ENCODE measurements at places on chromosomes 4 and X.

GRCh38 chr4:106766519-106766918 is 269.6 kb downstream of the DKK2 start:
- DNase-seq: no peak

GRCh38 chrX:14594521-14594920 is 65.2 kb downstream of the GLRA2 start:
- no peak for DNase-seq

- no peak for DNase-seq
These were observed 150.0 kb downstream of the SPRY1 start for GRCh38 chr4:123546573-123547060.

DNA sequence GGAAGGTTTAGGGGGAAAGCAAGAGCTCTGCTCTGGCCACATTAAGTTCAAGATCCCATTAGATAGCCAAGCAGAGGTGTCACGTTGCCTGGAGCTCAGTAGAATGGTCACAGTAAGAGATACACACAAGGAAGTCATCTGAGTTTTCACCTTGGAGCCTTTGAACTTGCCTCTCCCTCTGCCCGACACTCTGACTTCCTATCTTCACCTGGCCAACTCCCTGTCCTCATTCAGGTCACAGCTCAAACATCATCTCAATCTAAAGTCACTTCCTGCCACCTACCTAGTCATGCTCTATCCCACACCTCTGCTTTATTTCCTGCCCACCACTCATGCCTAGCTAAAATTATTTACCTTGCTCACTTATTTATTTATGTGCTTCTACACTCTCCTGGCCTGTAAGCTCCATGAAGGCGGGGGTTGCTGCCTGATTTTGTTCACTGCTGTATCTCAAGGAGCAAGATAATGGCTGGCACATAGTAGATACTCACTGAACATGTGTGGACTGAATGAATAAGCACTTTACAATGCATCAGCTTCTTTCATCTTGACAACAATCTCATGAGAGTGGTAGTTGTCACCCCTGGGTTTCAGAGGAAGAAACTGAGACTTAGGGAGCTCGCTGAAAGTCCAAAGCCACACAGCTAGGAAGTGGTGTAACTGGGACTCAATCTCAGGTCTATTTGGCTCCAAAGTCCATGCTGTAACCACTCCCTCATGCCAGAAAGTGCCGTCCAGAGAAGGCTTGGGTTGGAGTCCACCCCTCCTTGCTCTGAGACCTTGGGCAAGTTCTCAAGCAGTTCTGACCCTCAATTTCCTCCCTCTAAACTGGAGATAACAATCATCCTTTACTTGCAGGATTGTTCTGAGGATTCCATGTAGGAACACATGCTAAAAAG is 40.3 kb downstream of the EFNB1 start:
- no peak for DNase-seq

- DNase-seq: no peak
These were observed 127.9 kb downstream of the KLHL8 start for GRCh38 chr4:87092389-87093141.

DNA sequence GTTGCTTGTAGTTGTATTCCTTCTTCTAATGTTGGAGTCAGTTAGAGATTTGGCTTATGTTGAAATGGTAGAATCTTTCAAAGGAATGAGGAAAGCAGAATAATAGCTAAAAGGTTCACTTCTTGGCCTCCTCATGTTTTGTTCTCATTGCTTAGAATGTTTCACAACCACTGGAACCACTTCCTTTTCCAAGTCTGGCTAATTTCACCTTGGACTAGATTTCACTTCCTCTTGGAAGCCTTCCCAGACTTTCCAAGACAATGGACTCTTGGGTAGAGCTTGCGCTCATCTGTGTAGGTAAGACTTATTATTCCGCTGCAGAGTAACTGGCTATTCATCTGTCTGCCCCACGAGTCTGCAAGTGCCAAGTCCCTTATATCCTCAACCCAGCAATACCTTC is 8.3 kb downstream of the SPATA18 start:
- DNase-seq: no peak

DNA sequence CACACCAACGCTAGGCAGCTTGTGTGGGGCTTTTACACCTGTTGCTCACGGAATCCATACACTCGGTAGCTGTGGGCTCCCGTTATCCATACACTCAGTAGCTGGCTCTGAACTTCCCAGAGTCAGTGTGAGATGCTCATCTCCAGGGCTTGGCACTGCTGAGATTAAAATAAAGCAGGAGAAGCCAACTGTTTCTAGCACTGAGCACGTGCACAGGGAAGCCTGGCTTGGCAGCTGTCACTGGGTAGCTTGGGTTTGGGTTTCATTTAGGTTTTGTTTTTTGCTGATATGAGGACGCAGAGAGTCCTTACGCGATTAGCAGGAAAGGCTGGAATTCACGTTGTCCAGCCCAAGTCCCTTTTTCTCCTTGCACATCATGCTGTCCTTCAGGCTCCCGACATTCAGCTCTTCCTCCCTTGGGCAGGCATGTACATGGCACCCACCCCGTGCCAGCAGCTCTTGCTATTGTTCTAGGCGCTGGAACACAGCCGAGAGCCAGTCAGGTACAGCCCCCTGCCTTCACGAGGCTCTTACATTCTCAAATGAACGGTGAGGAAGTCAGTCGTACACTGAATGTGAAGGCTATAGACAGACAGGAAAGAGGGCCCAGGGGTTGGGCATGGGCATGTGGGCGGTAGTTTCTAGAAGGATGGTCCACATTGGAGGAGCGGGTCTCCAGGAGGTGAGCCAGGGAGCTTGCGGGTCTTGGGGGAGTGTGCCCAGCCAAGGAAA is 25.9 kb downstream of the NSG1 start:
- no peak for DNase-seq

GRCh38 chrX:9664224-9664623 is 101.4 kb downstream of the GPR143 start:
- no peak for DNase-seq

- DNase-seq: no peak
These were observed 71.7 kb downstream of the NYX start for GRCh38 chrX:41518841-41519220.

GRCh38 chr4:181905708-181906107 is 337.5 kb upstream of the TENM3 start:
- DNase-seq: no peak

DNA sequence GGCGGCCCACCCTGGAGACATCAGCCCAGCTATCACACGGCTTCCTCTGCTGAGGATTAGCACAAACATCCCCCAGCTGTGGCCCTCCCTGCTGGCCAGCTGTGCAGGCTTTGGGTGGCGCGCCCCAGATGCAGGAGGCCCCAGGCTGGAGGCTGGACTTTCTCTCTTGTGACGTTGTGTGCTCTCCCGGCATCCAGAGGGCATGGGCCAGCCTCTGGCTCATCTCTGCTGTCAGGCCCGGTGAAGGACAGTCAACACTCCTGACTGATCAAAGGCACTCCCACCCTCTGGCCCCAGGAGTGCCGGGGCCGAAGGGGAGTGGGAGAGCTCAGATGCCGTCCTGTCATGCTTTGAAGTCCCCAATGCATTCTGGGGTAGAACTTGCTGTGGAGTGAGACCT is 29.9 kb upstream of the PJA1 start:
- no peak for DNase-seq

GRCh38 chr4:22482250-22483127 is 33.4 kb downstream of the ADGRA3 start:
- no peak for DNase-seq

DNA sequence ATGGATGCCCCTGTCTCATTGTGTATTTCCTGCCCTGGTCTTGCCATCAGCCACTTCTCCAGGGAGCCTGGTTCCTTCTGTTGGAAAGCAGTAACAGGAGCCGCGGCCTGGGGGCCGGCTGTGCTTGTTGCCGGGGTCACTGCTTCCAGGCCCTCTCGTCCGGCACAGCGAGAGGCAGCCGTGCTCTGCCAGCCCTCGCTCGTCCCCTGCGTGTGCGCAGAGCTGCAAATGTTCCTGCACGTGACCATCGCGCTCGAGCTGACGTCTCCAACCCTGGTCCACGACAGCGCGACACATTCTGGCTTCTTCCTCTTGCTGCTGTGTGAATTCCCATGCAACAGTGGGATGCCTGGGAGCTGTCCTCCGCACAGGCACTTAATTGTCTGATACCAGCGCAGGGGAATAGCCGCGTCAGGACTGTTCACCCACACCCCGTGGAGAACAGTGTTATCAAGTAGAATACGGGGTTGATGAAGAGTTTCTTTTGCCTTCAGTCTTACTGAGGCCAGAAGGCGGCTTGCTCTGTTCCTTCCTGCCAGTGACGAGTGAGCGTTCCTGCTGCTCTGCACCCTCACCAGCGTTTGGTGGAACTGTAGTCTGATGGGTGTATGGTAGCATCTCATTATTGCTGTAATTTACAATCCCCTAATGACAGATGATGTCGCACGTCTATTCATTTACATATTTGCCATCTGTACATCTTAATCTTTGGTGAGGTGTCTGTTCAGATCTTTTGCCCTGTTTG is 12.3 kb downstream of the PDE6B start:
- DNase-seq: no peak

GRCh38 chrX:10326578-10326977 is 169.8 kb downstream of the CLCN4 start:
- DNase-seq: no peak

GRCh38 chr4:6235012-6235411 is 34.6 kb upstream of the WFS1 start:
- no peak for DNase-seq

- no peak for DNase-seq
These were observed 255.0 kb downstream of the MAGEB5 start for GRCh38 chrX:26470941-26471340.

DNA sequence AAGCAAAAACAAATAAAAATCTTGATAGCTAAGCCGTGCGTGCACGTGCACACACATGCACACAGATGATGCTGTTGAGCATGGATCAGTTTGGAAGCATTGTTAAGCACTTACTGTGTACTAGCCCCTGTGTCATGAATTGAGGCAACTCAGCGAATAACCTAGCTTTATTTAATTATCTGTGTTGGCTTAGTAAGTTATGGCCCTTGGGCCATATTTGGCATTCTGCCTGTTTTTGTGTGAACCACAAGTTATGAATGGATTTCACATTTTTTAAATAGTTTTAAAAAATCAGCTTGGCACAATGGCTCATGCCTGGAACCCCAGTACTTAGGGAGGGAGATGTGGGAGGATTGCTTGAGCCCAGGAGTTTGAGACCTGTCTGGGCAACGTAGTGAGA is 113.6 kb upstream of the CBLL2 start:
- no peak for DNase-seq

GRCh38 chr4:165472943-165473676 is 94.3 kb downstream of the CPE start:
- no peak for DNase-seq

DNA sequence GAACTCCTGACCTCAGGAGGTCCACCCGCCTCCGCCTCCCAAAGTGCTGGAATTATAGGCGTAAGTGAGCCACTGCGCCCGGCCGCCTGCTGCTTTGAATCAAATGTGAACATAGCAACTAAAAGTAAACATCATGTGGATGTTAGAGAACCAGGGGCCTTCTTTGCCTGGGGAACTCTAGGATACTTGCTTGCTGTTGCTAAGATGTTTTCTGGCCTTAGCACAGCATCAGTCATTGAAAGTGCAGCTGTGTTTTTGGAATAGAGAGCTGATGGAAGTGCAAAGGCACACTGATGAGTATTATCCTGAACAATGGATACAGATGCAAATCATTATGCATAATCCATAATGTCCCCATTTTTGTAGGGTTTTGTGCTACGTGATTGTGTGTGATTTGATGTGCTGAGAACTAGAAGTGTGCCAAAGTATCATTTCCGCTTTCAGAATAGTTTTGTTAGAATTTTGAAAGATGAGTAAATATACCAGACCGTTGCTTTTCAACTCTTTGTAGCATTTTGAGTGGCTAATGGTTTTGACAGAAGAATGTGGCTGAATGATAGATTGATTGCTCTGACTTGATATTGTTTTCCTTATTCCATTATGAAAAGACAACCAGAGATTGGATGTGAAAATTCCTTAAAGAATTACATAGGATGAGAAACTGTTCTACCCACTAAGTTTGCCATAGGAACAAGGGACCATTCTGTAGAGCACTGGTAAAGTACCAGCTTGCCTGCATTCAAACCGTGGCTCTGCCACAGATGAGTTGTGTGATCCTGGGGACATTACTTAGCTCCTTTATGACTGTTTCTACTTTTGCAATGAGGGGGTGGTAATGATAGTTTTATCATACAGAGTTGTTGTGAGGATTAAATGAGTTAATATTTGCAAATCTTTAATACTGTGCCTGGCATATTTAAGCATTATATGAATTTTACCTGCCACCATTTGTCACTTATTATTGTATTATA is 74.7 kb downstream of the REPS2 start:
- DNase-seq: no peak

- DNase-seq: no peak
These were observed 11.6 kb downstream of the SLC25A5 start for GRCh38 chrX:119479845-119480244.

GRCh38 chr4:1060621-1061020 is 49.2 kb downstream of the FGFRL1 start:
- no peak for DNase-seq

- no peak for DNase-seq
These were observed 1898.0 kb upstream of the PCDH7 start for GRCh38 chr4:28822163-28822562.

- no peak for DNase-seq
These were observed 64.2 kb downstream of the SPINK2 start for GRCh38 chr4:56757261-56757746.

DNA sequence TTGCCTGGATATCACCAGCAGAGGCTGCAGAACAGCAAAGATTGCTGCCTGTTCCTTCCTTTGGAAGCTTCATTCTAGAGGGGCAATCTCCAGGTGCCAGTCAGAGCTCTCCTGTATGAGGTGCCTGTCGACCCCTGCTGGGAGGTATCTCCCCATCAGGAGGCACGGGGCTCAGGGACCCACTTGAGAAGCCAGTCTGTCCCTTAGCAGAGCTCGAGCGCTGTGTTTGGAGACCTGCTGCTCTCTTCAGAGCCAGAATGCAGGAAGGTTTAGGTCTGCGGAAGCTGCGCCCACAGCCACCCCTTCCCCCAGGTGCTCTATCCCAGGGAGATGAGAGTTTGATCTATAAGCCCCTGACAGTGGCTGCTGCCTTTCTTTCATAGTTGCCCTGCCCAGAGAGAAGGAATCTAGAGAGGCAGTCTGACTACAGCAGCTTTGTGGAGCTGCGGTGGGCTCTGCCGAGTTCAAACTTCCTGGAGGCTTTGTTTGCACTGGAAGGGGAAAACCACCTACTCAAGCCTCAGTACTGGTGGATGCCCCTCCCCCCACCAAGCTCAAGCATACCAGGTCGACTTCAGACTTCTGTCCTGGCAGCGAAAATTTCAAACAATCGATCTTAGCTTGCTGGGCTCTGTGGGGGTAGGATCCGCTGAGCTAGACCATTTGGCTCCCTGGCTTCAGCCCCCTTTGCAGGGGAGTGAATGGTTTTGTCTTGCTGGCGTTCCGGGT is 57.9 kb downstream of the DKK2 start:
- no peak for DNase-seq

Measured in esophagus squamous epithelium (tissue), 5 donors.